ENCODE measurements at places on chromosomes 6 and 20.

DNA sequence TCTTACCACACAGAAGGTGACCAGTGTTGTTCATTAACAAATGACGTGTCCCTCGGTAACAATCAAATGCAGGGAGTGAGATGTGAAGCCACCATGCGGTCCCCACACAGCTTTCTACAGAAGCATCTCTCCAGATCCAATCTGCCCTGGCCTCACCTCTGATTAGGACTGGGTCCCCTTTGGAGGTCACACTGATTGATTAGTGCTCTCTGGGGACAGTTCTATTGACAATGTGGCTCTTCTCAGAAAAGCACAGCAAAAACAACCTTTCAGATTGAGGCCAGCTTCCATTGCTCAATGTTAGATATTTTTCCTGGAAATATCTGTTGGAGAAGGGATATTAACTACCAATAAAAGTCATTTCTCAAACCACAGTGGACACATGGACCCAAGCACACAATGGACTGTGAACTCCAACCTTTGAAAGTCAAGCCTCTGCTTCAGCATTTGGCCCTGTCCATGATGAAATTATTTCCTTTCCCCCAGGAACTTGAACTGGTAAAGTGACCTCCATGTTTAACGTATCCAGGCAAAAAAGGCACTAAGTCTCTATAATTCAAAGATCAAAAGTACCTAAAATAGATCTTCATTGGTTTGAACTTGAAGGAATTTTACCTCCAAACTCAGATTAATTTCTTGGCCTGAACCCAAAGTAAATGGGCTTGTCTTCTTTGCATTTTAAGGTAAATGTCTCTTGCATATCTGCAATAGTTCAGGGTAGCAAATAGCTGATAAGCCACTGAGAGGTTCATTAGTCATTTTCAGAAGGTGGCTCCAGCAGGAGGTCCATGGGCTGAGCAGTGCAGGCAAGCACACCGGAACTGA, 118.5 kb downstream of the FOXA2 start:
- no peak for DNase-seq

DNA sequence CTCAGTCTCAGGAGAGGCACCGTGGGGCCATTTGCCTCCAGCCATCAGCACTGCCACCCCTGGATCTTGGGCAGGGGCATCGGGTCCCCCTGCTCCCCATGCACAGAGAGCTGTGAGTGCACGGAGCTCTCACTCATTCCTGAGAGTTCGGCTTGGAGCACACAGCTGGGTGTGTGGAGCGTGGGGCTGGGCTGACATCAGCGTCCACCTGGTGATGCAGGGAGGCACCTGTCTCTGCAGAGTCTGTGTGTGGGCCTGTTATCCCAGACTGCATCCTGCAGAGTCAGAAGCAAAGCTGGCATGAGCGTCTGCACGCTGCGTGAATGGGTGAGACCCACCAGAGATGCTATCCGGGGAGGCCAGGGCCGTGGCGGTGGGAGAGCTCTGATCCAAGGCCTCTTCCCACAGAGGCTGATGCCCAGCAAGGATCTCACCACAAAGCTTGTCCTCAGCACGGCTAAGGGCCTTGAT, 248.8 kb upstream of the AFDN start:
- no peak for DNase-seq

DNA sequence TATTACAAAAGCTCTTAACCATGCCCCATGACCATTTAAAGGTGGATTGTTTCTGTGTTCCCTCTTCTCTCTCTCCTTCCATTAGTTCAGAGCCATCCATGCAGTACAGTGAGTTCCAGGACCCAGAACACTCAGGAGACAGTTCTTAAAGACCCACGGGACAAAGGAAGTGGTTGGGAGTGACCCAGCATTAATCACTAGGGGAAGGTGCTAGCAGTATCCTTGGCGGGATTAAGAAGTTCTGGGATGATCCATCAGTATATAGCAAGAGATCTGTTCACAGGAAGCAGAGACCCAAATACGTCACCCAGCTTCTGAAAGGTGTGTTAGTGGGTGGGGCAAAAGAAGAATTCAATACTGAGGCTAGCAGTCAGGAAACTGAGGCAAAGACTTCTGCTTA, 154.1 kb downstream of the PHF3 start:
- no peak for DNase-seq

DNA sequence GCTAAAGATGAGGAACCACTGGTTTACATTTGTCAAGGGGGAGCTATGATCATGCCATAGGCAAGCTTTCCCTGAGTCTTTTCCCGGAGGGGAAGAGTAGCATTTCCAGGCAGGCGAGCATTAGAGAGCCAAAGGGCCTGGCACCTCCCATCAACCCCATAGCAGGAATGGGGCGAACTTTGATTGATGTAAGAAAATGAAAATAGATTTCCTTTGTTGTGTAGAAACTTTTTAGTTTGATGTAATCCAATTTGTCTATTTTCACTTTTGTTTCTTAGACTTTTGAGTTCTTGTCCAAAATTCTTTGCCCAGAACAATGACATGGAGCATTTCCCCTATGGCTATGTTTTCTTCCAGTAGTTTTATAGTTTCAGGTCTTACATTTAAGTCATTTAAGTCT, 85.2 kb downstream of the CDH26 start:
- no peak for DNase-seq

- no peak for DNase-seq
These were observed 11.7 kb upstream of the SCUBE3 start for GRCh38 chr6:35202066-35202546.

DNA sequence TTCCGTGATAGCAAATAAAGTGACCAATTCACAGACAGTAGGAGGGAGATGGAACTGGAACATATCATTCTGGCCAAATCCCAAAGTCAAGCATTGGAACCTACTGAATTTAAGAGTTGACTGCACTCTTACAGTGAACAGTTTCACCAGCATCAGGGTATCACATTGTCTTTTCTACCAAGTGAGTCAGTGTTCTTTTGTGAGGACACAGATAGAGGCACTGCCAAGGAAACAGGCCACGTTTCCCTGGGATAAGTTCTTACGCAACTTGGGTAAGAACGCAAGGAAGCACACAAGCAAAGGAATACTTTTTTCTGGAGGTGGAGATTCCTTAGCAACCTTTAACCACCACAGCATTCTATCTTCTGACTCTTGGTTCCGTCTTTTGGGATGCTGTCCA, 28.6 kb upstream of the ENPP5 start:
- DNase-seq = no peak

- DNase-seq = no peak
These were observed 20.1 kb upstream of the RNGTT start for GRCh38 chr6:88983532-88983931.

DNA sequence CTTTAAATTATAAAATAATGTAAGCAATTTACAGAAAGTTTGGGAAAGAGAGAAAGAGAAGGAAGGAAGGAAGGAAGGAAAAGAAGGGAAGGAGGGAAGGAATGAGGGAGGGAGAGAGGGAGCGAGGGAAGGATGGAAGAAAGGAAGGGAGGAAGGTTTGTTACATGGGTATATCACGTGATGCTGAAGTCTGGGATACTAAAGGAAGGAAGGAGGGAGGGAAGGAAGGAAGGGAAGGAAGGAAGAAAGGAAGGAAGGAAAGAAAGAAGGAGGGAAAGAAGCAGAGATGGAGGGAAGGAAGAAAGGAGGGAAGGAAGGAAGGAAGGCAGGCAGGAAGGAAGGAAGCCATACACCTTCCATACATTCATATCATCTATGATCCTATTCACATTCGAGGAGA, 48.9 kb upstream of the GCM1 start:
- no peak for DNase-seq

GRCh38 chr6:120899932-120900331, 434.3 kb downstream of the TBC1D32 start:
- DNase-seq = no peak

GRCh38 chr6:111468329-111469012, 14.5 kb downstream of the REV3L start:
- DNase-seq = no peak

DNA sequence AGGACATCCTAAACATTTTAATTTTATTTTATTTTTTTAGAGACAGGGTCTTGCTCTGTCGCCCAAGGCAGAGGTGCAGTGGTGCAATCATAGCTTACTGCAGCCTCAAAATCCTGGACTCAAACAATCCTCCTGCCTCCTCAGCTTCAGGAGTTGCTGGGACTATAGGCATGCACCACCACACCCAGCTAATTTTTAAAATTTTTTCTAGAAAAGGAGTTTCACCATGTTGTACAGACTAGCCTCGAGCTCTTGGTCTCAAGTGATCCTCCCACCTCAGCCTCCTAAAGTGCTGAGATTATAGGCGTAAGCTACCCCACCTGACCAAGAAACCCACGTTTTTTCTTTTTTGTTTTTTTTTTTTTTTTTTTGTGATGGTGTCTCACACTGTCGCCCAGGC, 33.3 kb downstream of the BAK1 start:
- DNase-seq = no peak

GRCh38 chr6:132465530-132466485, 47.1 kb downstream of the STX7 start:
- DNase-seq = no peak

GRCh38 chr6:108251252-108251651, 9.6 kb downstream of the SNX3 start:
- DNase-seq = no peak

DNA sequence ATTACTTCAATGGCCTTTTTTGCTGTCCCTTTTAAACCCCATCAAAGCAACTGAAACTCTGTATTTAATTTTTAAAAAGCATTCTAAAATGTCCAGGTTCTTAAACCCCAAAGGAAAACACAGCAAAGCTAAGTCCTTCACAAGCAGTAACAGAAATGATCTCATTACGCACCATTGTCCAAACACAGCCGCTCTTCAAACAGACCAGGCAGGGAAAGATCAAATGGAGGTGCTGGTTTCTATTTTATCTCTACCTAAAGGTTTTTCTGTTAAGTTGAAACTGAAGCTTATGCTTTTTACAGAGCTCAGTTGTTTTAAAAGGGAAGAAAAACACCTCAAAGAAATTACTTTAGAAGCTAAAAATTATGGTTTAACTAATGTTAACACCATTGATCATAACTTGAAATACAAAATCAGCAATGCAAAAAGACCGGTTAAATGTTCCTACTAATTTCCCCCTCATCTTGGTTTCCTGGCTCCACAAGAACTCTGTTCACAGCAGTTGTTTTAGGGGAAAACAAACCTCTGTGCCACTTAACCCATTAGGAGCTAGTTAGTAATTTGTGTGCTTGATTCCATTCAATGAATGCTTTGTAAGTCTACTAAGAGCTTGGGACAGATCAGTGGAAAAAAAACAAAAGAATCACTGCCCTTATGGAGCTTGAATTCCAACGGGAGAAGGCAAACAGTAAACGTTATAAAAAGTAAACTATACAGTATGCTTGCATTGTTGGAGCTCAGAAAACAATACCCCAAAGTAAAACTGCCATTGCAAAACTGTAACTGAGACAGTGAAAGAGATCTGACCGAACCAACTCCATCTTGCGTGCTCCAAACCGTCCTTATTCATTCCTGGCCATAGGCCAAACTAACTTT, 87.4 kb downstream of the CD24 start:
- DNase-seq = no peak

- no peak for DNase-seq
These were observed 15.9 kb upstream of the ADGB start for GRCh38 chr6:146582857-146583256.

DNA sequence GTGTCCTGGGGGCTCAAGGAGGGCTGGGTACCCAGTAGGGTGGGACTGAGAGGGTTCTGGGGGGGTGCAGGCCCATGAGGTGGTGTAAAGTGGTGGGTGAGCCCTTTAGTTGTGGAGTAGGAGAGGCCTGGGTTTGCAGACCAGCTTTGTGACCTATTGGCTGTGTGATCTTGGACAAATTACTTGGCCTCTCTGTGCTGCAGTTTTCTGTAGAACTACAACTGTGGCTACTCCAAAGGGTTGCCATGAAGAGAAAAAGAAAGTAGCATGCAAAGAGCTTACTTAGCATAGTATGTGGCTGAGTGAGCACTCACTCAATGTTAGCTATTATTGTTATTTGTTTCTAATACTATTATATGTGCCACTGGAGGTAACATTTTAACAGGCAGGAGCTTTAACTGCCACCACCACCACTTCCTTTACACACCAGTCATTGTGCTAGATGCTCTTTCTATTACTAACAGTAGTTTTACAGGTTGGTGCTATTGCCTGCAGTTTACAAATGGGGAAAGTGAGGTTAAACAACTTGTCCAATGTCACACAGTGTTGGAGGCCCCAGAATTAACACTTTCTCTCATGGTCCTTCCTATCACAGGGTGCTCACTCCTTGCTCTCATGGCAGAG, 286.8 kb downstream of the DHX35 start:
- no peak for DNase-seq

Data from stimulated activated CD4-positive, alpha-beta T cell treated with anti-CD3 and anti-CD28 coated beads, Interleukin-4, amount 100 ng/mL, for 1 hour (primary cell).